Stimulated activated CD4-positive, alpha-beta T cell treated with anti-CD3 and anti-CD28 coated beads, Interleukin-15, amount 100 ng/mL, for 24 hours (primary cell): ENCODE measurements at places on chromosomes 5 and 9.

DNA sequence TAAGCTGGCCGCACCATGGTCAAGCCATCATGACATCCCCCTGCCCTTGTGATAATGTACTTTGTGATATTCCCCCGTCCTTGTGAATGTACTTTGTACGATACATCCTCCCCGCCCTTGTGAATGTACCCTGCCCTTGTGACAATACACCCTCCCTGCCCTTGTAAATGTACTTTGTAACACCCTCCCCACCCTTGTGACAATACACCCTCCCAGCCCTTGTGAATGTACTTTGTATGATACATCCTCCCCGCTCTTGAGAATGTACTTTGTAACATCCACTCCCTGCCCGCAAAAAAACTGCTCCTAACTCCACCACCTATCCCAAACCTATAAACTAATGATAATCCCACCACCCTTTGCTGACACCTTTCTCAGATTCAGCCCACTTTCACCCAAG, 313.8 kb downstream of the CTNND2 start:
- no peak for DNase-seq

- no peak for DNase-seq
Measured at GRCh38 chr5:139904816-139905661, 109.4 kb downstream of the PSD2 start.

GRCh38 chr9:130095872-130096271, 42.2 kb downstream of the GPR107 start:
- DNase-seq: no peak

DNA sequence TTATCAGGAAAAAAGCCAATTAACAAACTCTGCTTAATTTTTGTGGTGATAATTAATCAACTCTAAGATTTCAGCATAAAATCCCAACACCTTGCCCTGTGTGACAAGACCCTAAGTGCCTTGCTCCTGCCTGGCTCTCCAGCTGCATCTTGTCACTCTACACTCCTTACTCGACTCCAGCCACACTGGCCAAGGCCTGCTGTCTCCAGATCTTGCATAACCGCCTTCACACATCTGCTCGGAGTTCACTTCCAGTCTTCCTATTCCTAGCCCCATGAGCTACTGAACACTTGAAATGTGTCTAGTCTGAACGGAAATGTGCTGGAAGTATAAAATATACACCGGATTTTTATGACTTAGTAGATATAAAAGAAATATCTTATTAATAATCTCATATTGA, 259.6 kb downstream of the EPB41L4A start:
- no peak for DNase-seq

- DNase-seq: no peak
Measured at GRCh38 chr5:168238463-168238862, 53.0 kb upstream of the WWC1 start.

GRCh38 chr9:127949827-127950512, 12.3 kb upstream of the DPM2 start:
- no peak for DNase-seq

- DNase-seq: no peak
Measured at GRCh38 chr5:96726802-96727201, 64.6 kb downstream of the CAST start.

DNA sequence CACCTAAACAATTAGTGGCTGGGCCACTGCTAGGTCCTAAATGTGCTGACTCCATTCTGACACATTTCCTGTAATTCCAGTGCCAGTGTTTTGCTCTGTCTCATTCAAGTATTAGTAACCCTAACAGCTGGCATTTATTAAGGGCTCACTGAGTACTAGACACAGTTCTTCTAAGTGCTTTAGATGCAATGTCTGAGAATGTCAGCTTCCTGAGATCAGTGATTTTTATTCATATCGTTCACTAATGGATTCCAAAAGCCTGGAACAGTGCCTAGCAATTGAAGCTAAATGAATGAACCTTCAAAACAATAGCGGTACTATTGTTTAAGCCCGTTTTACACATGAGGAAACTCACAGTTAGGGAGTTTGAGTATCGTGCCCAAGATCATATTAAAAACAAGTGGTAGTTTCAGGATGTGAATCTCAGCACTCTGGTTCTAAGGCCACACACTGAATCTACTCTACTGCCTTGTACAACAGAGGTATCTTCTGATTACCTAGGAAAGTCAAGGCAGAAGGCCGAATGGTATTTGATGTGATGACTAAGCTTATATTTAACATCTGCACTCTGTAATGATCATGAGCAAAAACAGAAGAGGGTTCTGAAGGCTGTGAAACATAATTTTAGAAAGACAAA, 304.0 kb downstream of the PJA2 start:
- DNase-seq: no peak

- DNase-seq: no peak
Measured at GRCh38 chr5:98700730-98701129, 72.7 kb upstream of the RGMB start.

- DNase-seq: no peak
Measured at GRCh38 chr9:2026220-2026997, 11.3 kb downstream of the SMARCA2 start.

GRCh38 chr5:123359454-123360200, 63.6 kb downstream of the CEP120 start:
- no peak for DNase-seq

DNA sequence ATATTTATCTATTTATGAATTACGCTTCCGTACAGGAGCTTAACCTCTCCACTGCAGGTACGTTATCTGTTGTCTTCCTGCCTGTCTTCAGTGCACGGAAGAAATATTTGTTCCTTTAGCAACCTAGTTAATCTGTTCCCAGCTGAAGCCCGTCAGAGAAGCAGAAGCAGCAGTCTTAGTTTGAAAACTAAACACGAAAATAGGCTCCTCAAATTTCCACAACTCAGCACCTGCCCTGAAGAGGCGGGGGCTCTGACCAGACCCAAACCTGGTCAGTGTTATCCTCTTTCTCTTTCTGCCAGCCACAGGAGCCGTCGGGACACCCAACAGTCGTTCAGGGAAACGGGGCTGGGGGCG, 462 bp downstream of the NUDCD2 start:
- no peak for DNase-seq

GRCh38 chr9:127033789-127034188, 88.6 kb downstream of the ANGPTL2 start:
- no peak for DNase-seq

GRCh38 chr5:94245608-94246007, 372.8 kb downstream of the KIAA0825 start:
- no peak for DNase-seq

- no peak for DNase-seq
Measured at GRCh38 chr9:116389541-116390302, 236.1 kb downstream of the PAPPA start.

- no peak for DNase-seq
Measured at GRCh38 chr9:104286799-104287198, 192.7 kb downstream of the SMC2 start.

DNA sequence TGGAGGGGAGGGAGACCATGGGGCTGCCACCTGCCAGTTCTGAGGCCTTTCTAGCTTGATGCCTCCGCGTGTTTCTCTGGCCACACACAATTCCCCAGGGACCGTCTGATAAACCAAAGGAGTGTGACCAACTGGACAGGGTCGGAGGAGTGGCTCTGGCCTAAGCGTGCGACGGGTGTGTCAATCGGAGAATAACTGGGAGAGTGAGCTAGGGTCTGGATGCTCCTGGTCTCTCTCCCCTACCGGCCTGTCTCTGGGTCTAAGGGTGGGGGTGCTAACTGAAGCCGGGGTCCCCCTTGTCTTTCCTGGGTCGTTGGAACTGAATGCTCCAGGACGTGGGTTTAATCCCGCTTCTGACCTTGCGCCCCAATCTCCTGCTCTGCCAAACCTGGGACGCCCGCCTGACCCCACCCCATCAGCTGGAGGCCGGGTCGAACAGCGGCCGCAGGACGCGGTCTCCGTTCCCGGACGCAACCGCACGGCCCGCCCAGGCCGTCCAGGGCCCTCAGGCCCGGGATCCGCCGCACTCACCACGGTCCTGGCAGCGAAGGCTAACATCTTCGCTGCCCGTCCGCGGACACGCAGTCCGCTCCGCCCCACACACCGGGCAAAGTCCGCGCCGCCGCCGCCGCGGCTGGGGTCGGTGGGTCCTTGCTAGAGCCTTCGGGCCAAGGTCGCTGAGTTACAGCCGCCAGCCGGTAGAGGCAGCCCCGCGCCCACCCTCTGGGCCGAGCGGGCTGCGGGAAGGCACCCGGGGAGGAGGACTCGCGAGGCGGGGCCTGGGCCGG, 447 bp downstream of the CRAT start:
- DNase-seq: peak; percentile 17

DNA sequence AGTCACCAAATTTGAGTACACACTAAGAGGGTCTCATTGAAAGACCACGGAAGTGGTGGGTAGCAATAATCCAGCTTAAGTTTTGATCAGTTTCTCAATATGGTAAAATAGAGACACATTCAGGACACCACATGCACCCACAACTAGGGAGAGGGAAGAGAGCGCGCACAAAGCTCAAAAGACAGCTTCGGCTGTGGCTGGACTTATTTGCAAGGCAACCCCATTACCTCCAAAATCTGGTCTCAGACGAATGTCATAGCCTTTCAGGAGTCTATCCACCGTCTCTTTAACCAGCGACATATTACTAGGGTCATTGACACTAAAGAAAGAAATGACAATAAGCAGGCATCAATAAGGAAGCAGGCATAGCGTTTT, 443 bp downstream of the GABRB2 start:
- DNase-seq: no peak

DNA sequence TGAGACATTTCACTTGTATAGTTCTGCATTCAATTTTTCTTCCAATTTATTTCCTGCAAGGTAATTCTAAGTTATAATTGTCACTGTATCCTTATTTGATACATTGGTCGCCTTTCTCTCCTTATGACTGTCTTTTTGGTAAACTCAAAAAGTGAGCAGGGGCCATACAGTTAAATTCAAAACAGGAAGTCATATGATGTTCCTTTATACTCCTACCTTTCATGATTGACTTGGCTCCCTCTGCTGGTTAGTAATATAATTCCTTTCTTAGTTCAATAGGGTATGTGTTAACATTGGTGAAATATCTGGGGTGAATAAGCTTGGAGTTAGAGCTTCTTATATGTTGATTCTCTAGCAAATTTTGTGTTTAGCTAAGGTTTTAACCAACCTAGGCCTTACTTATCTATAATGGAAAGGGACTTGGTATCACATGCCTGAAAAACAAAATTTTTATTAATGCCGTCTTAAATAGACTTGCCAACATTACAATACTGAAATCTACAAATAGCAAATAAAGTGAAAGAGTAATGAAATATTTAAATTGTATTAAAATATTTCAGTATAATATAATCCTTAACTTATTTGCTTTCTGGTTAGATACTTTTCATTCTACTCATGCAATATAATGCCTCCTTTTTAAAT, 6.0 kb upstream of the NIPBL start:
- DNase-seq: no peak

DNA sequence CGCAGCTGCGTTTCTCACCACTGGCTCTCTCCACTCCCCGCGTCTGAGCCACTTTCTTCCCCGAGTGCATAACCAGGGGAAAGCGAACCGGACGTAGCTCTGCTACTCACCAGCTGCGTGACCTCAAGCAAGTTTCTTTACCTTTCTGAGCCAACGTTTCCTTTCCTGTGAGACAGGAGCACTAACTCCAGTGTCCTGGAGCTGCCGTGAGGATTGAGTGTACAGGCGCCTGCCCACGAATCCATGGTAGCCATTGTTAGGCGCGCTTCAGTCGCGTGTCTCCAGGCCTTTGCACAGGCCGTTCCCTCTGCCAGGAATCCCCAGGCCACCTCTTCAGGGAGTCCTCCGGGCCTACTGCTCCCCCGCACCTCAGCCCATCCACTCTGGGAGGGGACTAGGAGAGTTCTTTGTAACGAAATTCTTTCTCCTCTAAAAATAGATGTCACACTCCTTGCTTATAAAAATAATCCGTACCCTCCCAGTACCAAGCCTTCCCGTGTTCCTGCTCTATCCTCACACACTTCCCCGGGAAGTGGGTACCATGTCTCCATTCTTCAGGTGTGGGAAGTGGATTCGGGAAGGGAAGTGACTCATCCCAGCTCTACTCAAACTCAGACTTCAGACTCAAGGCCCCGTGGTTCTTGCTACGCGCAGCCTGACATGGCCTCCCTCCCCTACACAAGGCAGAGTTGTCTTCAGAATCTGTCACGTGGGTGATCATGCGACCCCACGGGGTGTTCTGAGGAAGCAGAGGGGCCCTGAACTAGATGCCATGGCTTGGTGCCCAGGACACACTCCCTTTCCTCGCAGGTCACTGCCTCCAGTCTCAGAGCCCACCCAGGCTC, 16.1 kb upstream of the CRB2 start:
- DNase-seq: peak; percentile 84

DNA sequence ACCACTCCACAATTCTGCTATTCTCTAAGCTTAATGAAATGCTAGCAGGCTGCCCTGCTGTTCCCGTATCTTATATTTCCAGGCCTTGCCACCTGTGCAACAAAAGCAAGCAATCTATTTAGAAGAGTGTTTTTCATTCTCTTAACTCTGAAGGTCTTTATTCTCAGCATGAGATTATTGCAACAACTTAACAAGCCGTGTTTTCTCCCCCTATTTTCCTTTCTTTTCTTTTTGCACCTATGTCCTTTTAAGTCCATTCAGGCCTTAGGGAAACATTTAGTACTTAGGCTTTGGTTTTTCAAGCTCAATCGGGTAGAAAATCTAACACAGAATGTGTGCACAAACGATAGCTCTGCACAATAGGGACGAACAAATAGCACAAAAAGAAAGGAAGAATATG, 89.6 kb upstream of the DMRTA1 start:
- DNase-seq: no peak

- no peak for DNase-seq
Measured at GRCh38 chr9:33687779-33688178, 107.6 kb upstream of the PRSS3 start.

GRCh38 chr5:123344816-123345426, 78.3 kb downstream of the CEP120 start:
- DNase-seq: no peak

DNA sequence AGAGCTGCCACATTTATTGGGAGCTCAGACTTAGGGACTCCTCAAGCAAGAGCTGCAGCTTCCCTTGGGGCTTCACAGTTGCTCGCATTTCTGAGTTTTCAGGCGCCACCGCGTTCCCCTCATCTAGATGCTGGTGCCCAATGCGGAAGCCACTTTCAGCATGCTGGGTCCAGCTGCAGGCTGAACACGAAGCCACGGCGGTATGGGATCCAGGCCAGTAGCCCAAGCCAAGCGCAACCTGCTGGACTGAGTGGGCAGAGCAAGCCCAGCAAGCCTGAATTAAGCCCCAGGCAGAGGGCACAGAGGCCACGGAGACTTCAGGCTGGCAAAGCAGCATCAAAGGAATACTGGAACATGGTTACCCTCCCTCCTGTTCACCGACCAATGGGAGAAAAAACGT, 391.5 kb downstream of the HTR1A start:
- DNase-seq: no peak

GRCh38 chr5:69213513-69214215, 21.0 kb upstream of the CDK7 start:
- DNase-seq: no peak

- DNase-seq: no peak
Measured at GRCh38 chr5:9182899-9183695, 362.8 kb downstream of the SEMA5A start.
